ENCODE measurements at places on chromosomes 6 and 20. TPM values are rescaled to one million over a fixed set of nuclear protein-coding genes. Genes with fewer than 3 reads are reported as not detected.
A peak's percentile ranks its signal among the peaks of the same experiment; 100 is the strongest.

GRCh38 chr6:135251498-135252441, 70.7 kb downstream of the MYB start:
- peak; percentile 27 for DNase-seq

- no peak for DNase-seq
These were observed 10.9 kb downstream of the CUL9 start for GRCh38 chr6:43192911-43193310.

The ACTL10 gene
- 0.06 TPM for total RNA-seq

DNA sequence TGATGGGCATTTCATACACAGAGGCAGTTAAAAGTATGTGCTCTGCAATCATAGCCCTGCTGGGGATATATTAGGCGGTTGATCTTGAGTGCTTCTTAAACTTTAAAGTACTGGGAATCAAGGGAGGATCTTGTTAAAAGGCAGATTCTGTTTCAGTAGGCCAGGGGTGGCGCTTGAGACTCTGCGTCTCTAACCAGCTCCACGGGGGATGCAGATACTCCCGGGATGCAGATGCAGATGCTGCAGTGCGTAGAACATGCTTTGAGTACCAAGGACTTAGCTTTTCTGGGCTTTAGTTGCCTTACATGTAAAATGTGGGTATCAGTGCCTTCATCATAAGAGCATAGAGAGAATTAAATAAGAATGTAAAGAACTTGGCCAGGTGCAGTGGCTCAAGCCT, 44.4 kb upstream of the ENPP5 start:
- no peak for DNase-seq

- DNase-seq, result peak; percentile 88
These were observed 55.4 kb downstream of the MRPL14 start for GRCh38 chr6:44071670-44072451.

DNA sequence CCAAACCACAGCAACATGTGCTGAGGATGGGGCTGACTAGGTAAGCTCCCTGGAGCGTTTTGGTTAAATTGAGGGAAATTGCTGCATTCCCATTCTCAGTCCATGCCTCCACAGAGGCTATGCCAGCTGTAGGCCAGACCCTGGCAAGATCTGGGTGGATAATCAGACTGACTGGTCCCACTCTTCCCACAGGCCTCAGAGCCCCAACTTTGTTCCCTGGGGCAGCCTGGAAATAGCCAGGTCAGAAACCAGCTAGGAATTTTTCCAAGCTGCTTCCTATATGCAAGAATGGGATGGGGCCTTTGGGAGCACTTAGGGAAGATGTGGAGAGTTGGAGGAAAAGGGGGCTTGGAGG, 1.5 kb upstream of the VEGFA start:
- DNase-seq, result no peak

The AVP gene
- total RNA-seq, result not detected

- no peak for DNase-seq
These were observed 225.6 kb upstream of the JARID2 start for GRCh38 chr6:15020119-15020770.

GRCh38 chr20:39745380-39745779, 783.2 kb downstream of the DHX35 start:
- DNase-seq, result no peak

DNA sequence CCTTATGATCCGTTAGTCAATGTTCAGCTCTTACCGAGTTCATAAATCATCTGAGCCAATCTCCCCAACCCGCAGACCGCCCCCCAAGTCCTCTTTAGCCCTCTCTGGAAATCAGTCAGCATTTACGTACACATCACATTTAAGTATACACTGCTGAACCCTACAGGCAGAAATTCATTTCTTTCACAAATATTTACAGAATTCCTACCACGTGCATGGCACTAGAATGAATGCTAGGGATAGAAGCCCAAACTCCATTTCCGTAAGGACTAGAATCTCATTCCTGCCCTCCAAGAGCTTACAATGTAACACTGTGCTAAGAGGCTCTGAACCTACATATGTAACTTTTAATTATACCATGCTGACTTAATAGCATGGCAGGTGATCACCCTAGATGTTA, 1.8 kb downstream of the OSER1 start:
- no peak for DNase-seq

- no peak for DNase-seq
These were observed 40.3 kb downstream of the NKAIN2 start for GRCh38 chr6:123844011-123844410.

- peak; percentile 75 for DNase-seq
These were observed 48.7 kb downstream of the NCOA7 start for GRCh38 chr6:125839471-125839870.

DNA sequence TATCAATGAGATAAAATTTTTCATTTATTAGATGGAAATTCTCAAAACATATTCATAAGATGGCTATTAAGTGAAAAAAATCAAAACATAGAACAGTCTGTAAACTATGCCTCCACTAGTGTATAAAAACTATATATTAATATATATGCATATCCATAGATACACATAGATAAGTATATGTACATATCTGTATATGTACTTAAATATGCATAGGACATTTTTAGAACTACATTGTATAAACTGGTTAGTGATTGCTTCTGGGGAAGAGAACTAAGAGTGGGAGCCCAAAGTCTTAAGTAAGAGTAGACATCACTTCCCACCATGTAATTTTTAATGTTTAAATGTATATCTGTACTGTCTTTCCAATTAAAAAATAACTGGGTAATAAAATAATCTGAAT, 31.5 kb downstream of the IPCEF1 start:
- no peak for DNase-seq

The COL20A1 gene
- not detected for total RNA-seq

The GPX5 gene
- not detected for total RNA-seq

DNA sequence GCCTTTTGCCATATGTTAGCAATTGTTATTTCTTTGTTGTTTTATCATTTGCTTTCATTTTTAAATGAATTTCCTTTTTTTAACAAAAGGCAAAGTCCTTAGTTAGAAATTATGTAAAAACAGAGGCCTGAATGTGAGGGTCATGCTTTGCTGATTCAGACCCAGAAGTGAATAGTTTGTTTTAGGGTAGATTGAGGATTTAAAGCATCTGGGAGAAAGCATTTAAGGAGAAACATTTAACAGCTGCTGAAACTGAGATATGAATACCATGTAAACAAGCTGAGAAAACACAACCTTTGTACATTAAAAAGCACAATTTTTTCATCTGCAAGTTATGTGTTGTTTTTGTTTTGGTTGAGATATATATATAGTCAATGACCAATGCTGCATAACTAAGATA, 8.0 kb downstream of the HTR1B start:
- no peak for DNase-seq

DNA sequence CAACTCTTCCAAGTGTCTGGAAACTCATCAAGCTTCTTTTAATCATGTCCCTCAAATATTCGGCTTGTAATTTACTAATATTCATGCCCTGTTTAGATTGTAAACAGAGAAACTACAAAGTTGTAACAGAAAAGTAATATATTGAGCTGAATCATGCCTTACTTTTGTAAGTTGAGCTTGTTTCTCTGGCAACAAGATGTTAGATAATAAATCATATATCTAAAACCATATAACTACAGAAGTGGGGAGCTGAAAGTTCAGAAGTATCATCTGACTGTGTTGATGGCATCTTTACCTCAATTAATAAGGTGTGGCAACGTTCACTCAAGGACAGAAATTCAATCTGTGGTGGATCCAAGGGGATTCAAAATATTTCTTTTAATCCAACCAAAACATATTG, 263.9 kb downstream of the PLCB1 start:
- no peak for DNase-seq

GRCh38 chr6:42368181-42368580, 83.5 kb downstream of the TRERF1 start:
- DNase-seq, result no peak

DNA sequence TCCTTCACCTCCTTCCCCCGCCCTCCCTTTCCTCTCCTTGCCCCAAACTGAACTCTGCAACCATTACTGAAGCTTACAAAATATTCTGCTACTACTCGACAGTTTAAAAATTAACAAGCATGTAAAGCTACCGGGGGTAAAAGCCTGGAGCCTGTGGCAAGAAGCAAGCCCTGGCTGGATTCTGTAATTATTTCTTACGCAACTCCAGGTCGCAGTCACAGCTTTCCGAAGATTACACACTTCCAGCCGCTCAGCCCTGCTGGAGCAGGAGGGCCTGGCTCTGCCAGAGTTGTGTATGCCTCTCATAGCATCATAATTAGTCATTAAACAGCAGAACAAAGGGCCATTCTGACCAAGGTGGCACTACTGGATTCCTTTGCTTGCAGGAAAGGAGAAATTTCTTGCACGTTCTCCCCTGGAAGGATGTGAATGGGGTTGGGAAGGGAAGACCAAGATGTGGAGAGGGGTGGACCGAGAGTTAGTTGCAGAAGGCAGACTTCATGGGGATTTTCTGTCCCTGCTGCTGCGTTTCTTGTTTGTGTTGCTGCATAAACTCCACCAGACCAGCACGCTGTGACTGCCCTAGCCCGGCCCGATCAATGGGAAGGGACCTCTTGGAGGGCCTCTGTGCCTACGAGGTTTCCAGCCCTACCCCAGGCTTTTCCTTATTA, 23.6 kb downstream of the FOXQ1 start:
- peak; percentile 98 for DNase-seq

- DNase-seq, result no peak
These were observed 111.9 kb upstream of the HTR1E start for GRCh38 chr6:86825436-86825835.

- no peak for DNase-seq
These were observed 777.8 kb downstream of the TBC1D32 start for GRCh38 chr6:120556491-120556890.

The MOG gene
- total RNA-seq, result not detected

GRCh38 chr20:54680872-54681619, 205.7 kb downstream of the DOK5 start:
- DNase-seq, result peak; percentile 61

DNA sequence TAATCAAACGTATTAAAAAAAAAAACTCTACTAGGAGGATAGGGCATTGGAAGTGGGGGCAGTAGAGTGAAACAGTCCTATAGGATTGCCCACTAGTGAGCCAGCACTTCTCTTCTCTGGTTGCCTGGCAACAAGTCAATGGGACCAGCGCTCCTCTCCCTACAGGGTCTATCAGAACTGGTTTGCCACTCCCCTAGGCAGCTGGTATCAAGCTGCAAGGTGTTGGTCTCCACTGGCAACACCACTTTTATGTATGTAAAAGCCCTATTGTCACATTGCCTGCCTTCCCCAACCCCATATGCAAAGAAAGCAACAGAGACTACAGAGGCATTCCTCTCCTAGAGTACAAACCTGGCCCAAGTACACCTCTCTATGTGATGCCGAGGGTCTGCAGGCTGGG, 166.9 kb upstream of the MCHR2 start:
- no peak for DNase-seq

DNA sequence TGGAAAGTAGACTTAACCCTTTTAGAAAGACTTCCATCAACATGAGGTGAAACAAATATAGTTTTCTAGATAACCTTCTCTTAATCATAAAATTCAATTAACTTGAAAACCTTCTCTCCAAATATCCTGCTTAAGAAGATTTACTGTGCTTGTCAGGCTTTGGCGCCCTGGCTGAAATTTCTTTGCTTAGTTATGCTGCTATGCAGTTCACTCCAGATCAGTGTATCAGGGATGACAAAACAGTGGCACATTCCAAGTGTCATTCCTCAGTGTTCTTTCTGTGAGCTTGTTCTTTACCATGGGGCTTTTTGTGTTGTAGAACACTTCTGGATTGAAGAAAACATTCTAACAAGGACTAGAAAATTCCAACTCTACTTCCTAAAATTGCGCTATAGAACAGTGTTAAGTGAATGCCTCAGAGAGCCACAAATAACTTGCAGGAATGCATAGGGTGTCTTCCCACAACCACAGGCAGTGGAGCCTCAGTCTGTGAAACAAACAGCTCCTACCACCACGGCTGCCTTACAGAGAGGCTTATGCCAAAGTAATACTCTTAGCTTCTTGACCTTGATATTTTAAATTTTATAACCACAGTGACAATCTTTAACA, 443.6 kb downstream of the CDC5L start:
- no peak for DNase-seq

DNA sequence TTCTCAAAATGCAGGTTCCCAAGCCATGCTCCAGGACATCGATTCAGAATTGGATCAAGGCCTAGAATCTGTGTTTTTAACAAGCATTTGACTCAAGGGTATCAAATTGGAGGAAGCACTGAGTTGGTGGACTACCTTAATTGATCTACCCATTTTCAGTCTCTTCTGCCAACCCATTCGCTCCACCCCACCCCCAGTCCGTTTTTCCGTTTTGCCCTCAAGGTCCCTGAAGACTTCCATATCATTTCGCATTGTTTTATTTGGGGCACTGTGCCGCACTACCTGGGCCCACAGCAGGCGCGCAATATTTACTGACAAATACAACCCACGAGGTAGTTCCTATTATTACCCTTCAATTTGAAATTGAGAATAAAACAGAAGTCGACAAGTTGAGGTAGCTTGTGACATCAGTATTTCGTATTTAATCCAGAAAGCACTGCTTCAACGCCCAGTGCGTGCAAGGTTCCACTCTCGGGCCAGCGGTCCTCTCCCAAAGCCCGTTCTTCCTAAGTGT, 557 bp upstream of the DHX35 start:
- DNase-seq, result peak; percentile 17

GRCh38 chr20:18034039-18034438, 23.7 kb downstream of the OVOL2 start:
- no peak for DNase-seq

DNA sequence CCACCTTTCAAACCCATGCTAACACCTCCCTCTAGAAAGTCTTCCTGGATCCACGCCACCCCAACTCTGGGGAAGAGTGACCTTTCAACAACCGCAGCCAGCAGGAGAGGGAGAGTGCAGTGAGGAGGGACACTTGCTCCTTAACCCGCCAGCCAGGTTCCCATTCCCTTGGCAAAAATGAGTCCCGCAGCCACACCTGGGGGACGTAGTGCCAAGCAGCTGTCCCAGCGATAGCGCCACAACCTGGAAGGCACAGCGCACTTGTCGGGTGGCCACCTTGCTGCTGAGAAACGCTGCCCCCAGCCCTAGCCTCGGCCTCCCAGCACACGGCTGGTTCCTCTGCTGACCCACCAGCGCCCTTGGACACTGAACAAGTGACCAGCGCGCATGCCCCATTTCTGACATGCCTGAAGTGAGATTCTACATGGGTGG, 119.3 kb downstream of the JPH2 start:
- DNase-seq, result no peak

GRCh38 chr20:45940053-45940452, 5.6 kb downstream of the PCIF1 start:
- no peak for DNase-seq

- DNase-seq, result no peak
These were observed 105.2 kb upstream of the TRAF3IP2 start for GRCh38 chr6:111710911-111711310.

The IMPG1 gene
- total RNA-seq, result not detected

- no peak for DNase-seq
These were observed 124.9 kb downstream of the GRM4 start for GRCh38 chr6:34020807-34021553.

The TPD52L2 gene
- 119 TPM for total RNA-seq

- no peak for DNase-seq
These were observed 183.5 kb downstream of the SASH1 start for GRCh38 chr6:148526145-148526544.

The TNF gene
- total RNA-seq, result not detected
